ENCODE measurements at places on chromosomes 4 and X.

DNA sequence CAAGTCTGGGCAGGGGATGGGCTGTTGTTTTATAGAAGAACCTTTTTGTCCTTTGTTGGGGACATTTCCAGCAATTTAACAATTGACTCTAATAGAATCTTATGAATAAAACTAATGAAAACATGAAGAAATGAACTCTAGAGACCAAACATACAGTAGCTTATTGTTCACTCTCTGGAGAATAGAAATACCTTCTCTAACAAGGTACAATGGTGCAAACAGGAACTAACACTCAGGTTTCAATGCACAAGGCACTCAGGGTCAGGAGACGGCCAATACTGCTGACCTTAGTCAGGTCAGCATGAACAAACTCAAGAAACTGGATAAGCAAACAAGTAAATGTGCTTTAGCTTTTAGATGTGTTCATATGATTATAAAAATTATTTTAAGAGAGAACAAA is 39.6 kb upstream of the FBXW7 start:
- DNase-seq = no peak

GRCh38 chr4:84480082-84480481 is 19.0 kb downstream of the NKX6-1 start:
- no peak for DNase-seq

DNA sequence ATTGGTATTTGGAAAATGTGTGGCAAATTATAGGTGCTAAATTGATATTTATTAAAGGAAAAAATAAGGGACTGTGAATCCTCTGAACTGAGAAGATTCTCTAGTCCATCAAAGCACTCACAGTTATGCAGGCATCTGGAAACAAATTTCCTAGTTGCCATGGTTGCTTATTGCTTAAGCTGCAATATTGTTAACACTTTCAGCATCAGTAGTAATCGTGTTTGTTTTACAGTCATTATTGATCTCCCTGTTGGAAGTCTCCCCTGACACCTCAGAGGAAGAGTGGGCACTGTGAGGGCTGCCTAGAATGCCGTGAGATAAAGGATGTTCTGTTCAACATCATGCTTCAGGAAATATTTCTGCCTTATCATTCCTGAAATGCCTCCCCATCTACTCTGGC is 2004.3 kb upstream of the ADGRL3 start:
- DNase-seq = no peak

- DNase-seq = no peak
Measured at GRCh38 chr4:55554453-55555030, 7.8 kb upstream of the CLOCK start.

GRCh38 chr4:6116696-6117285 is 83.6 kb downstream of the JAKMIP1 start:
- DNase-seq = no peak

GRCh38 chr4:18403327-18403726 is 381.8 kb upstream of the LCORL start:
- DNase-seq = no peak

- DNase-seq = no peak
Measured at GRCh38 chr4:109739547-109739946, 9.7 kb upstream of the PLA2G12A start.

Measured in stimulated activated CD8-positive, alpha-beta memory T cell treated with anti-CD3 and anti-CD28 coated beads, Interleukin-7, amount 100 ng/mL, for 24 hours (primary cell).